AG09309 (cell line): ENCODE measurements at places on chromosomes 5 and 9.

GRCh38 chr9:107938801-107939386, 449.3 kb upstream of the KLF4 start:
- no peak for DNase-seq

DNA sequence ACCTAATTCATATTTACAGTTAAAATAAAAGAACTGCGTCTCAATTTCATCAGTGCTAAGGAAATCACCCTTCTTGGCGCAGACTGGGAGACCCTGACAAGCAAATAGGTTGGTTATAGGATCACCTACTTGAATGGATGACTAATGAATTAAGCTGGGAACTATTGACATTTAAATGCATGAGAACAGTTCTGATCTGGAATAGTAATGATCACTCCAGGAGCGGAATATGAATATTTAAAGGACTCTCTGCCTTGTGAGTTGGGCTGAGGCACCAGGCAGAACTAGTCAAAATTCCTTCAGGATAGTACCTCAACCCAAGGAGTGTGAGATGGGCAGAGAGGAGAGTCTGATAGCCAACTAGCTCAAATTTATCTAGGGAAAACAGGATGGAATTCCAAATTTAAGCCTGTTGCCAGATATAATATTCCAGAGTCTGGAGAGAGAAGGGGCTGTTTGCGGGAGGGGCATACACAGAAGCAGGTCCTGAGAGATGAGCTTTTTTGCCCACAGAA, 364.4 kb downstream of the CSNK1G3 start:
- no peak for DNase-seq

- no peak for DNase-seq
Observed at GRCh38 chr5:35408146-35408545, 177.9 kb upstream of the PRLR start.

DNA sequence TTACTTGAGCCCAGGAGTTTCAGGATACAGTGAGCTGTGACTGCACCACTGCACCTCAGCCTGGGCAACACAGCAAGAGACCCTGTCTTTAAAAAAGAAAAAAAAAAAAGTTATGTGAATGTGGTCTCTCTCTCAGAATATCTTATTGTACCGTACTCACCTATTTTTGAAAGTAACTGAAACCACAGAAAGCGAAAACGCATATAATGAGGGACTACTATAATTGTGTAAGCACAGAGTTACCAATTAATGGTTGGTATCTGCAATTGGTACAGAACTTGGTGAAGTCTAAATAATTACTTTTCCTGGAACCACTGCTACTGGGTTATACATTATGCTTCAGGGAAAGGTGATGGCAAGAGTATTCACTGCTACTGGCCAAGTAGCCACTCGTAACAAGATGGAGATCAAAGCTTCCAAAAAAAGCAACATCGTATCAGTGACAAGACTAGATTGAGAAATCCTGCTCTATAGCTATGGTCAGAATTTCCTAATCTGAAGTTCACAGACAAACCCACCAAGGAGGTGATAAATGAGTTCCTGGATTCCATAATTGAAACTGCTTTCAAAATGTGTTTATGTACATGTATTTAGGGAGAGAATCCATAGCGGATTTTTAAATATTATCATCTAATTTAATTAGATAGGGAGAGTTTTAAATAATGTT, 82.7 kb downstream of the NR6A1 start:
- no peak for DNase-seq

DNA sequence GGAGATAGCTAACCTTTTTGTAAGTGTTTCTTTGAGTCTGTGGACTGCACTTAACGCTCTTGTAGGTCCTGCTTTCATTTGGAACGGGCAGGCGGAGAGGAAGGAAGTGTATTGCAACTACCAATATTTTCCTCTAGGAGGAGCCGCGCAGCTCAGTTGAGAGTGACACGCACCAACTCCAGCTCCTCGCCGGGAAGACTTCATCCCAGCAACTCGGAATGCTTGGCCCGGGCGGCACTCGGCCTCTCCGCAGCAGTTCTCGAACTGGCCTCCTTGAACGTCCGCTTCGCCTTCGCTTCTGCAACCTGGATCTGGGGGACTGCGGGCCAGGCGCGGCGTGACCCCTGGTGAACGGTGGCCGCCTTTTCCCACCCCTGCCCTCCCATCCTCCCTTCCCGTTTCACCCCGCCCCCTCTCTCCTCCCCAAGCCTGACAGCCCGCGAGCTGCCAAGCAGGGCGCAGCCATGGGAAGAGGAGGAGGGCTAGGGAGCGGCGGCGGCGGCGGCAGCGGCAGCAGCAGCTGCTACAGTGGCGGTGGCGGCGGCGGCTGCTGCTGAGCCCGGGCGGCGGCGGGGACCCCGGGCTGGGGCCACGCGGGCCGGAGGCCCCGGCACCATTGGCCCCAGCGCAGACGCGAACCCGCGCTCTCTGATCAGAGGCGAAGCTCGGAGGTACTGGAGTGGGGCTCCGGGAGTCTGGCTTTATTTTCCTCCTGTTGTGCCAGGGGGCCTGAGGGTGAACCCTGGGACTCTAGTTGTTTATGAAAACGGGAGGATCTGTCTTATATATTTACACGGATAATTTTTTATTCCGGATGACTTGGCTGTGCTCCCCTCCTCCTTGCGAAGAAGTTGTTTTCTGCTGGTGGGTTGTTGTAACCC, at the start of gene GHR:
TSS of gene GHR (plus strand) at position 155 of the 881 bp plus-strand sequence. CDS start 142,436 bp downstream, outside the sequence.
- peak; percentile 72 for DNase-seq

DNA sequence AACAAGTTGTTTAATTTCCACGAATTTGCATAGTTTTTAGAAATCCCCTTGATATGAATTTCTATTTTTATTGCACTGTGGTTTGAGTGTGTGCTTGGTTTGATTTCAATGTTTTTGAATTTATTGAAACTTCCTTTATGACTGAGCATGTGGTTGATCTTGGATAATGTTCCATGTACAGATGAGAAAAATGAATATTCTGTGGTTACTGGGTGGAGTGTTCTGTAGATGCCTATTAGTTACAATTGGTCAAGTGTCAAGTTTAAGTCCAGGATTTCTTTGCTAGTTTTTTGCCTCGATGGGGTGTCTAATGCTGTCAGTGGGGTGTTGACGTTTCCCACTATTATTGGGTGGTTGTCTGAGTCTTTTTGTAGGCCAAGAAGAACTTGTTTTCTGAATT, 319.5 kb upstream of the ACTBL2 start:
- DNase-seq = no peak

DNA sequence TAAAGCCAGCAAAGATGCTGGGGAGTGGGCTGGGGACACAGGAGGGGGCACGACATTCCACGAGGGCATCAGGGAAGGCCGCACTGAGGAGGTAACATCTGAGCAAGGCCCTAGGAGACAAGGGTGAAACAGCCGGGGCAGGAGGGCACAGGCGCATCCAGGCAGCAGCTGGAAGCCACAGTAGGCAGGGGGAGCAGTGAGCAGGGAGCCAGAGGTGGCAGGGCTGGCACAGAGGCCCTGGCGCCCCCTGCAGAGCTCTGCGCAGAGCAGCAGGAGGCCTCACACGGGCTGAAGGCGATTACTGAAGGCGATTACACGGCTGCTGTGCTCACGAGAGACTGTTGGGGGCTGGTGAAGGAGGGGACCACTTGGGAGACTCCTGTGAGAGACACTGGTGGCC, 15.4 kb downstream of the LMAN2 start:
- no peak for DNase-seq

DNA sequence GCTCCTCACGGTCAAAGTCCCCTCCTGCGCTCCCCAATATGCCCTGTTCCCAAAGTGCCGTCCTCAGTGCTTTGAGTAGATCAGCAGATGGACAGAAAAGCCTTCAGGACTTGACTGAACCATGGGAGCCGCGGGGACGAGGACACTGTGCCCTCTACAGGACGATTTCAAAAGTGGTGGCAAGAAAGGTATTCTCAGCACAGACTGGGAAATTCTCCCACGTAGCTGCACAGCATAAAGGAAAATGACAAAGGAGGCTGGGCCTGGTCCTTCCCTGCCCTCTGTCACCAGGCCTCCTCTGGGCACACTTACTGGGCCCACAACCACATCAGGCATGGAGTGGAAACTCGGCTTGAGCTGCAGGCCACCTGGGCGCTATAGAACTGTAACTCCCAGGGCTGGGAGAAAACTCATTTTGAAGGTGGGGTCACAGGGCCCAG, 16.7 kb upstream of the MTMR12 start:
- DNase-seq = peak; percentile 34

GRCh38 chr5:32618962-32619361, 33.6 kb downstream of the SUB1 start:
- no peak for DNase-seq

DNA sequence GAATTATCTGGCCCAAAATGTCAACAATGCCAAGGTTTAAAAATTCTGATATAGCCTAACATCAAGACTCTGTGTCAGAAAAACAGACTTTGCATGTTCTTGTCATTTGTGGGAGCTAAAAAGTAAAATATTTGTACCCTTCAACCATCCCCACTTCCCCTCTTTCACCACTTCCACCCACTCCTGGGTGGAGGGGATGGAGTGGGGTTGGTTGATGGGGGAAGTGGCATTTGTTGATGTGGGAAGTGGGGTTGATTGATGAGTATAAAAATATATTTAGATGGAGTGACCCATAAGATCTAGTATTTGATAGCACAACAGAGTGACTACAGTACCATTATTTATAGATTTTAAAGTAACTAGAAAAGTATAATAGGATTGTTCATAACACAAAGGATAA, 55.0 kb upstream of the C9orf72 start:
- DNase-seq = no peak

DNA sequence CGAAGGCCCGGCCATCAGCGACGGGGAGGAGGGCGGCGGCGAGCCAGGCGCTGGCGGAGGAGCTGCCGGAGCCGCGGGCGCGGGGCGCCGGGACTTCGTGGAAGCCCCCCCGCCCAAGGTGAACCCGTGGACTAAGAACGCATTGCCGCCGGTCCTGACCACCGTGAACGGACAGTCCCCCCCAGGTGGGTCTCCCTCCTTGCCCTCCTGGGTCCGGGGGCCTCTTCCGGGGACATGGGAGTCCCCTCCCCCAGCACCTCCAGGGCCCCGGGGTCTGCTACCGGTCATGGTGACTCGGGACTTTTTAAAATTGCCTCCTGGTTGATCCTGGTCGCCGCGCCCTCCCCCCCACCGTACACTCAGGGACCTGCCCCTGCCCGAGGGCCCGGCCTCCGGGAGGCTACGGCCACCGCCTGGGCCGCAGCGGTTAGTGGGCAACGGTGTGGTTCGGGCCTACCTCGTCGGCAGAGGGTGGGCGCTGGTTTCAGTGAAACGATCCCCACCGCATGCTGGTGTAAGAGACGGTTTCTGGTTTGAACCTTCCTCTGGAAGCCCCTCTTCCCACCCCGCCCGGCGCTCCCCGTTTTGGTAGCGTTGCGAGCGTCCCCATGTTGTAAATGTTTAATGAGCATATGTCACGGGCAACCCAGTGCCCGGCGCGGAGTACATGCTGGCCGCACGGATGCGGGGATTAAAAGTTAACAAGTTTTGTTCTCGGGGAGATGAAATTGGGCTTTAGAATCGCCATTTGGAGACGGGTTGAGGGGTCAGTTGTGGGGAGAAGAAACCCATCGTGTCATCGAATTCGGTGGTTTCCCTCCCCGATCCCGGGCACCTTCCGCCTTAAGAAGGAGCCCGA, 1.1 kb downstream of the LARP1 start:
- no peak for DNase-seq

DNA sequence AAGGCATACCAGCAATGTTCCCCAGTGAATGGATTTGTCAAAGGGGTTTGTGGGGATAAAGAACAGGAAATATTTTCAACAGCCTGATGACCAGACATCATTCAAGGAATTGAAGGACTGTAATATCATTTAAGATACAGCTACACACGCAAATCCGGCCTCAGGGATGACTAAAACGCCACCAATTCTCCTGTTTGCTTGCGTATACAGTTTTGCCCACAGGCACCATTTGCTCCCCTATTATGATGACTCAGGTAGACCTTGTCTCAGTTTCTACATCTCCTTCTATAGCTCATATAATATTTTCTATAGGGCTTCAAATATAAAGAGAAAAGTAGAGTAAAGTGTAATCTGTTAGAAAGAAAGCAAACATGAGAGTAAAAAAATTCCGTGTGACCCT, 29.7 kb upstream of the ITGA1 start:
- no peak for DNase-seq

DNA sequence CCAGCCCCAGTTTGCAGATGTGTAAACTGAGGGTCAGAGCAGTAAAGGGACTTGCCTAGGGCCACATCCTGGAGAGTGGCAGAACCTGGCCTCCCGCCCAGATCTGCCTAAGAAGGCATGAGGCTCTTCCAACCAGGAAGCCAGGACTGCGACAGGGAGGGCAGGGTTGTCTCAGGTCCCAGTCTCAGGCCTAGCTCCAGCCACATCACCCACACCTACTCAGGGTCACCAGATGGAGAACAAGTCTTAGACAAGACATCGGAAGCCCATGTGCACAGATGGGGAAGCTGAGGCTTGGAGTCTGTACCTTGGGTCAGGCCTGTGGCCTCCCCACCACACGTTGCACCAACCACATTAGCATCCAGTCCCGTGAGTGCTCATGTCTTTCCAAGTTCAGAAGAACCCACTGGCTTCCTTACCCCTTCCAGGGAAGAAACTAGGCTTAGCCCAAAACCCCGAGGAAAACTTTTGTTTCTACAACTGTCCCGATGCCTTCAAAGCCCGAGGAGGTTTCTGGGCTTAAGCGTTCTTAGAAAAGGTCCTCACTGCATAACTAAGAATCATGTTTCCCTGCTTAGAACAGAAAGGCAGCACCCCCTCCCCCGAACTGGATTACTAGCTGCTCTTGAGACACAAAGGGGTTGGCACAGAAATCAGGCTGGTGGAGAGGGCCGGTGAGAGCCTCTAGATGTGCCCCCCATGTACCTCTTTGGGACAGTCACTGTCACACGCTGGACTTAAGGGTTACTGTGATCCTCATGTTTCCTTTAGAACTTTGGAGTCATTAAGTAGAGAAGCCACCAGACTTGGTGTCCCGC, 2.2 kb downstream of the FAM78A start:
- no peak for DNase-seq

DNA sequence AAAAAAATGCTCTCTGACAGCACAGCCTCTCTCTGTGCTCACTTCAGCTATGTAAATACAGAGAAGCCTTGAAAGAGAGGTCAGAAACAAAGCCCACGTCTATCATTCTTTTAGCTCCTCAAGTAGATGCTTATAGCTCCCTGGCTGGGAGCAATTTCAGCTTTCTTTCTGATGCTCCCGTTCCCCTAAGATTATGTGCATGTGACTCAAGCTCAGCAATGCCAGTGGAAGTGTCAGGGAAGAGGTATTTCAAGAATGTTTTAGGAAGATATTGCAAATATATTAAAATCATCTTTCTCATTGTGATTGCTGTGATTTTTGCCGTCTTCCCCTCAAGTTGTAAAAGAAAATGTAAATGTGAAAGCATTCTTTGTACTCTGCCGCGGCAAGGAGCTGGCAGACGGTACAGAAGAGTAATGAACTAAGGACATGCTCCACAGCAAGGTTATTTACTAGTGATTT, 1353.7 kb upstream of the ACO1 start:
- DNase-seq = no peak

- no peak for DNase-seq
Observed at GRCh38 chr9:131702911-131703310, 37.0 kb downstream of the RAPGEF1 start.

GRCh38 chr5:93289942-93290341, 291.1 kb downstream of the NR2F1-AS1 start:
- no peak for DNase-seq

- no peak for DNase-seq
Observed at GRCh38 chr5:112863549-112863948, 2.5 kb downstream of the SRP19 start.

GRCh38 chr9:135887585-135888050, 19.7 kb downstream of the CAMSAP1 start:
- no peak for DNase-seq
